Astrocyte of the cerebellum (primary cell): ENCODE measurements at places on chromosomes 16 and 17.

DNA sequence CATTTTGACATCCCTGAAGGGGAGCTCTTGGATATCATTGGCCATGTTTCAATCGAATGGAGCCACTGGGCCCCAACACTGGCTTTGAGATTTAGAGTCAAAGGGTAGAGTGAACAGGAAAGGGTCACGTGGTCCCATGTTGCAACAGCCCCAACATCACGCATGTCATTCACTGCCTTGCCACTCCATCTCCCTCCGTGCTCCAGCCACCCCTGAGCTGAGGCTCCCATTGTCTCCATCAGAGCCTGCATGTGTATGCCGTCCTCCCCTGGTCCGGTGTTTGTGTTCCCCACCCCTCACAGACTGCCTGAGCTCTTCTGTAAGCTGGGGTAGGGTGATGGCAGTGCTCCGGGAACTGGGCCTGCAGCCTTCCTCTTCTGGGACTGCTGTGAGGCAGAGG lies 12.1 kb downstream of the NFE2L1 start:
- DNase-seq: no peak

GRCh38 chr16:69190598-69190997 lies 3.6 kb downstream of the SNTB2 start:
- DNase-seq: no peak

- no peak for DNase-seq
These were observed 16.0 kb downstream of the CSNK1D start for GRCh38 chr17:82257473-82257872.

- no peak for DNase-seq
These were observed 364.0 kb downstream of the NPIPA8 start for GRCh38 chr16:17972460-17972943.

GRCh38 chr16:84532855-84533486 lies 28.5 kb upstream of the MEAK7 start:
- DNase-seq: no peak

DNA sequence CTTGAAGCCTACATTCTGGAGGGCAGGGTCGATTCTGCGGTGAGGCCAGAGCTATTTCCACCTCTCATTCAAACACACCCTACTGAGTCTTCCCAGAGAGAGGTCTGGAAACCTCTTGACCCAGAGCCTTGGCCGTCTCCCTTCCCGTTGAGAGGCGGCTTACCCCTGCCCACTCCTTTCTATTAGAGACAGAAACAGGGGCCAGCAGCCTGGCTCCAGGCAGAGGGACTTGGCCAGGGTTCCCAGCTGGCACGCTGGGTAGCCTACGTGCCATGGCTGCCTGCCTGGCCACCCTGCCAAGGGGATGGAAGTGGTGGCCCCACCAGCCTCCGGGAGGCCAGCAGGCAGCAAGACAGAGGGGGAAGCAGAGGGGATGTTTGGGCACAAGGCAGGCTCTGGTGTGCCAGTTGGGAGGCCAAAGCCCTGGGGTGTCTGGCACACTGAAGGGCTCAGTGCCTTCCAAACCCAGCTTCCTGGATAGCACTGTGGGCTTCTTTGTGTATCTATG lies 6.0 kb downstream of the STAC2 start:
- no peak for DNase-seq

DNA sequence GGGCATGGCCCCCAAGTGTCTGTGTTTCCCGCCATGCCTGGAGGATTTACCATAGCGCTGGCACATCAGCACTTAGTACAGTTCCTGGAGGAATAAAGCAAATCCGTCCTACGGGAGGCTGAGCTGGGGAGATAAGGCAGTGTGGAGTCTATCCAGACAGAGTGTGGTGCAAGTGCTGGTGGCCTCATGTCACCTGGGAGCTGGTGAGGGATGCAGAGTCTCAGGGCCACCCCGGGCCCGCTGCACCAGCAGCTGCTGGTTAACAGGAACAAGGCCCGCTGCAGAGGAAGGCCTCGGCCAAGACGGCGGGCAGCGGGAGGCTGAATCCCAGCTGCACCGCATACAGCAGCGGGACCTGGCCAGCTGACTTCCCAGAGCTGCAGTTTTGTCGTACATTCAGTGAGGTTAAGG lies 57.3 kb upstream of the CDC42EP4 start:
- no peak for DNase-seq

DNA sequence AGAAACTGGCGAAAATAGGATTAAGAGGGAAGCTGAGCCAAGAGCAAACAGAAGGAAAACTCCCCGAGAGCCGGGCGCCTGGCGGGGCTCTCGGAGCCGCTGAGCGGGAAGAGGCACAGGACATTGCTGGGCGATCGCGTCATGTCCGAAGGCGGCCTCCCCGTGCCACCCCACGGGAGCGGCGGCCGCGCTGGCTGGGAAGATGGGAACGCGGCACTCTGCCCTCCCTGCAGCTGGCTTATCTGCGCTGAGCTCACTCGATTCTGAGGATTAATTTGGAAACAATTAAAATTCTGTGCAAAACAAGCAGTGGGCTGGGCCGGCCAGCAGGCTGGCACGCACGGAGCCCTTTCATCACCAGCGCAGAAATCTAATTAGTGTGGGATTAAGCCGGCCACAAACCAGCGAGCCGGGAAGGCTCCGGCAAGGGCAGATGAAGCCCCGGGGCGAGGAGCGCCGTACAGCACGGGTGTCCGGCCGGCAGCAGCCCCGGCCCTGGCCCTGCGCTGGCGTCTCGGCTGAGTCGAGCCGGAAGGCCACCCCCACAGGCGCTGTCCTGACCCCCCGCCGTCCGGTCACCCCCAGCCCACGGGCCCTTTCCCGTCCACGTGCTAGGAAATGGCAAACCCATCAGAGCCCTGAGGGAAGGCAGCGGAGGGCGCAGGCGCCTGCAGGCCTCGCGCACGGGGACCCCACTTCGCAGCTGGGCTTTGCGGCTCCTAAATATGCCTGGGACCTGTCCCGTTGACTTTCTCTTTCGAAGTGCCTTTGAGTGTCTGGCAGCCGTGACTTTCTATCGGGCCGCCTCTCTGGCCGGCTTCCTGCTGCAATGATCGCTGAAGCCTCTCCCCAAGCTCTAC lies 37.9 kb downstream of the SOX8 start:
- no peak for DNase-seq

- no peak for DNase-seq
These were observed 84.4 kb downstream of the VMP1 start for GRCh38 chr17:59791603-59792457.

DNA sequence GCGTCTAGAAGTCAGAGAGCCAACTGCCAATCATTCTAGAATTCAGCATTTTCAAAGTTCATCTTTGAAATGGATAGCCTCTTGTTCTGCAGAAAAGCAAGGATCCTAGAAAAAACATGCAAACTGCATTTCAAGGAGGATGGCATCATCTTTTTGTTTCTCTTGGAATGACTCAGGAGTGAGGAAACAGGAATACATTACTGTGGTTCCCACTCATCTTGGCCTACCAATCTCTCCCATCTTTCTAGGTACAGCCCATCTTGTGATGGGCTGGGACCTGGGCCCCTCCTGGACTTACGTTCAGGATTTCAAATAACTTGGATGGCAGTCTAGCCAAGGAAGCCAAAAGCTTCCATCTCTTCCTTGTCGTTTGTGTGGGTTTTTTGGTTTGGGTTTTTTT lies 363.4 kb downstream of the CDH13 start:
- DNase-seq: no peak

- peak; percentile 11 for DNase-seq
These were observed 43.8 kb downstream of the DNAJA2 start for GRCh38 chr16:46929378-46930332.

DNA sequence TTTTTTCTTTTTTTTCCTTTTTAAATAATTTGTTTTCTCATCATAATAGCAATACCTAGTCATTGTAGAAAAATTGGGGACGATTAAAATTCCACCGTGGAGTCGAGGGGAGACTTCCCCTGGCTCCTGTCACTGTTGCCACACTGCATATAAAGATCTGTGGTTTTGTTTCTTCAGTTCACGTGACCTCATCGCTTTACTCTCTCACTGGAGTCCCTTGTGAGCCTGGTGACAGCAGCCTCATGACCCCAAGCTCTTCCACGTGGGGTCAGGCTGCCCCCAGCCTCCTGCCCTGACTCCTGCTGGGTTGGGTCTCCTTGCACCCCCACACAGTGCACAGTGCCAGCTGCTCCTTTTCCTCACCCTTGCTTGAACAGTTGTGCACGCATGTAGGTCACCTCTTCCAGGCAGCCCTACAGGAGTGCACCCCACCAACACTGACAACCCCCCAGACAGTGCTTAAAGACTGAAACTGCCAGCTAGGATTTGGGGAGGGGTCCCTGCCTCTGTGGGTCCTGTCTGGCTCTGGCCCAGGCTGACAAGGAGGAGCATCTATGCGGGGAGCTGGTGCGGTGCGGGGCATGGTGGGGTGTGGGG lies 7.3 kb upstream of the METRNL start:
- DNase-seq: no peak

DNA sequence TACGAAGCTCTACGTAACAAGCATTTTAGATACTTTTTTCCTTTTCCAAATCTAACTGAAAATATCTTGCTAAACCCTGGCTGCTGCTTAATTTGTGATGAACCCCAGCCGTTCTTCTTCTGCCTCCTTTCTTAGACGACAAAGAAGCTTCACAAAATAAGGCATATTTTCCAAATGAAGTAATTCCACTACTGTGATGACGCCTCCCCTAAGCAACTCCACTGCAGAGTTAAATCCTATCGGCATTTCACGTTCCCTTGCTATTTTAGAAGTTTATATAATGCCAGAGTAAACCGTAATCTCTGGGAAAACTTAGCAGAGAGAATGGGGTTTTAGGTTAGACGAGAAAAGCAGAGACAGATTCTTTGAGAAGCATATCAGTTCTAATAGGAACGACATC lies 683.1 kb upstream of the SALL1 start:
- no peak for DNase-seq

GRCh38 chr16:77581706-77582105 lies 140.6 kb upstream of the NUDT7 start:
- no peak for DNase-seq

DNA sequence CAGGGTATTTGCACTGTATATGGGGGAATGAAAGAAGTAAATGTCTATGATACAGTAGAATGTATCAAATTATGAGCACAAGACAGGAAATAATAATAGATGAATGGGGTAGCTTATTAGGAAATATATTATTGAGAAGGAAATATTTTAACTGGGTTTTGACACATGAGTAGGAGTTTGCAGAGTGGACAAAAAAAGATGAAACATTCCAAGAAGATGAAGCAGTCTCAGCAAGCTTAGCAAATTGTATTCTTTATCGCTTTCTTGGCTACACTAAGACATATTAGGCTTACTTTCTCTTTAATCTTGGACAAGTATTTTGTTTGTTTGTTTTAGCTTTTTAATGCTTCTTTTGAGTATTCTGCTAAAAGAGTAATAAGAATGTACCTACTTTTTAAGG lies 1.3 kb upstream of the KRTAP4-9 start:
- DNase-seq: no peak

GRCh38 chr17:205817-206216 lies 24.4 kb upstream of the DOC2B start:
- DNase-seq: no peak

- DNase-seq: no peak
These were observed 27.2 kb downstream of the SPNS2 start for GRCh38 chr17:4525691-4526397.

- no peak for DNase-seq
These were observed 129.9 kb downstream of the SDK2 start for GRCh38 chr17:73514146-73514863.

- no peak for DNase-seq
These were observed 385.2 kb downstream of the NPIPA8 start for GRCh38 chr16:17951378-17951777.

DNA sequence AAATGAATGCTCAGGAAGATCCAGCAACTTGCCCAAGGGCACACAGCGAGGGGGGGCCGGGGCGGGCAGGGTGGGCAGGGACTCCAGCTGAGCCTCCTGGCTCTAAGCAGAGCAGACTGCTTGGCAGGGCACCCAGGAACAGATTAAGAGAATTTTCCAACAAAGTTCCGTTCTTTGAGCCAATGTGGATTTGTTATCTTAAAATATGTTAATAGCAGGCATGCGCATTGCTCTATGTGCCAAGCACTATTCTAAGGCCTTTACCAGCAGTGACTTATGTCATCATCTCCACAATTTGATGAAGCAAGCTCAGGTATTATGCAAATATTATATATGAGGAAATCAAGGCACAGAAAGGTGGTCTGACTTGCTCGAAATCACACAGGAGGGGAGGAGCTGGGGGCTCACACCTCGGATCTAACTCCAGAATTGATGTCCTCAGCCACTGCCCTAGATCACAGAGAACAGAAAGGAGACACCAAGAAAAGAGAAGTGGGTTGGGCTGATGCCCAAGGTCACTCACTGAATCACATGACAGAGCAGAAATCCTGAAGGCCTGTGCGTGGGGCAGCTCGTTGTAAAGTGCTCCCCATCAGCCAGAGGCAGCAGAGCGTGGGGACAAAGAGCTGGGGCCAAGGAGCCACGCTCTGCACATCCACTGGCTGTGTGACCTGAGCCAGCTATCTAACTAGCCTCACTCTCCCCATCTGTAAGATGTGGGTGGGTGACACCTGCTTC lies 23.2 kb upstream of the MEAK7 start:
- DNase-seq: no peak

- DNase-seq: no peak
These were observed 416.9 kb upstream of the ZFHX3 start for GRCh38 chr16:73464834-73465233.

- DNase-seq: no peak
These were observed at the start of gene MVP for GRCh38 chr16:29820271-29820701. Gene MVP (plus strand): TSS chr16:29820462. CDS start chr16:29830550, 10,088 bp downstream.

DNA sequence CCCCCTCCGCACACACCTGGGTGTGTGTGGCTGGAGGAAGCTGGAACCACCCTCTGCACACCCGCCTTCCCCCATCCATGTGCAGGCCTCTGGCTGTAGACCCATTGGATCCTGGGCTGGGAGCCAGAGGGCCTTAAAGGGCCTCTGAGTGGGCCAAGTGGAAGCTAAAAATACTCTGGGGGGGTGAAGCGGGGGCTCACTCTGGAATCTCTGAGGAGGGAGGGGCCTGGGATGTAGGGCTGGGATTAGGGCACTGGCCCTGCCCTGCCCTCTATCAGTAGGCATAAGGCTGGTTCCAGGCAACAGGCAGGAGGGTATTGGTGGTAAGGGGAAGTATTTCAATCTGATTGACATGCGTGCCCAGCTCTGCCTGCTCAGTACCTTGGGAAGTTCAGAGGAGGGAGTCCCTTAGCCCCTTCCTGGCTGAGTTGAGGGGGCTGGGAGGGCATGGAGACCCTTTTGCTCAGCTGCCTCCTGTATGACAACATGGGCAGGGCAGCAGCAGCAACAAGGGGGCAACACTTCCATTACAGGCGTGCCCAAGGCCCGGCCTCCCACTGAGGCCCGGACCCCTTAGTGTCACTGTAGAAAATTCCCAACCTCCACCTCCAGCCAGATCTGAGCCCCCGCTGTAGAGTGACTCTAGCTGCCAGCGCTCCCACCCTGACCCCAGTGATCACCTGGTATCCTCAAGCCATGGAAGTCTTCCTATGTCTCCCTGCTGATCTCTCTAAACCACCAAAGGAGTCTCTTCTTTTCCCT lies 5.2 kb downstream of the ITGA3 start:
- DNase-seq: no peak

DNA sequence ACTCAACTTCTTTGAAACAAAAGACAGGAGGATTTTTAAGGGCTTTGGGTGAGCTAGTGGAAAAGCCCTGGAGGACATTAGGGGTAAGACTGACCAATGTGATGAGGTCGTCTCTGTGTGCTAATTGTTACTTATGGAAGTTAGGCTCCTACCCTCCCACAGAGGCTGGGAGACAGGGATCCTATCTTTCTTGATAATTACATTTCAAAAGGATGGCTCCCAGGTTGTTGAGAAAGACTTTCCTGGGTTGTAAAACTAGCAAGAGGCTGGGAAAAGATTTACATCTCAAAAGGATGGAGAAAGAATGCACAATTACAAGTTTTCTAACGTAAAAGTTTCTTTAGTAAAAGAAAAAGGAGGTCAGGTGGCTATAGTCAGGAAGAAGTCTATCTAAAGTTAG lies 605.8 kb upstream of the GOT2 start:
- no peak for DNase-seq

- DNase-seq: no peak
These were observed 3.4 kb upstream of the ACSF3 start for GRCh38 chr16:89090182-89090630.
